Stimulated activated CD8-positive, alpha-beta memory T cell treated with anti-CD3 and anti-CD28 coated beads, Interleukin-4, amount 100 ng/mL, for 1 hour (primary cell): ENCODE measurements at places on chromosomes 4 and X.

DNA sequence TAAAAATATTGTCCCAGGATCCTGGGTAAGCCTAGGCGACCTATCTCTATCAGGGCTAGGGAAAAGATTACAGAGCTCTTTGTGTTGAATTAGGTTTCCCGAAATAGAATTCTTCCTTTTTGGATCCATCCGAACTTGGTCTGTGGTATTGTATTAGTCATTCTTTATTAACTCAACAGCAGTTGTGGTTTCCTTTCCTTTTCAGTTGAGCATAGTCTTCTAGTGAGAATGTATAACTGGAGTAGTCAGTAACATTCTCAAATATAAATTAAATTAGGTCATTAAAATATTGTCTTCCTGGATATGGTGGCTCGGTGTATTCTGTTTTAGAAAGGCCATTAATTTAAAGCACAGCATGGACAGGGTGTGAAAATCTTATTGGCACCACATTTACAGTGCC lies 520.4 kb downstream of the NLGN4X start:
- no peak for DNase-seq

DNA sequence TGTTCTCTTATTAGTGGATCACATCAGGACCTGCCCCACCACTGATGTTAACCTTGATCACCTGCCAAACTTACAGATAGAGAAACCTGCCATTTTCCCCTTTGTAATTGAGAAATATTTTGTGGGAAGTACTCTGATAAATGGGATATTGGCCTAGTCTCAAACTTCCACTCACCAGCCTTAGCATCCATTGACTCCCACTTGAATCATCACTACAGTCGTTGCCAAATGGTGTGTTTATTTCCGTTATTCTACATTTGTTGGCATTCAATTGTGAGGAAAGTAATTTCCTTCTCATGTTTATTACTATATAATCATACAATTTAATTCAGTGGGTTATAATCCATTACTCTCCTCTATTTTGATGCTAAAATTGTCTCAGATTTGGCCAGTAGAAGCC lies 156.4 kb upstream of the CXCL13 start:
- DNase-seq, result no peak

GRCh38 chr4:101279377-101279871 lies 67.9 kb downstream of the PPP3CA start:
- no peak for DNase-seq

GRCh38 chrX:49308604-49309269 lies 5.3 kb downstream of the GAGE10 start:
- DNase-seq, result no peak

DNA sequence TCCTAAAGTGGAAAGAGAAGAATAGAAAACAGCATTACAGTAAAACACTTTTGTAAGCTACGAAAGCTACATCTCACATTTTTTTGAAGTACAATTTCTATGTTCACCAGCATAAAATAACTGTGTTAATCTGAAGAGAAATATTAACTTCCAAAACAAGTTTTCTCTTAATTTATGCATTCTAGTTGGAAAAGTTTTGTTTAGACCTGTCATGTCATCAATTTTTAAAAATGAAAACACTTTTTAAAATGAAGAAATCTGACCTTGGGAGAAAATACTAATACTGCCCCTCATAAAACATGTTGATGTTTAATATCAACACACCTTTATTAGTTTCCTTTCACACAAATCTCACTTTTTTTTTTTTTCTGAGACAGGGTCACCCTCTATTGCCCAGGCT lies 45.2 kb downstream of the CCDC158 start:
- DNase-seq, result no peak

DNA sequence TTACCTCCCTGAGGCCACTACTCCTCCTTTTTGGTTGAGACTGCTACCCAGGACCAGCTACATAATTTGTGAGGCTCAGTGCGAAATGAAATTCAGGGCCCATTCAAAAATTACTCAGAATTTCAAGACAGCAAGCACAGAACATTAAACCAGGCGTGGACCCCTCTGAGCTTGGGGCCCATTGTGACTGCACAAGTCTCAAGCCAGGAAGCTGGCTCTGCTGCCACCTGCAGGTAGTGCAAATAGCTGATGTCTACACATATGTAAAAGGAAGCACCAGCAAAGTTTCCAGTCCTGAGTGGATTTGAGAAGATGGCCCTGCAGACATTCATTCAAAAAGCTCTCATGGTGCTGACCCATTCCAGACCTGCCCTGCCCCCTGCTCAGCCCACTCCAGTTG lies 213.4 kb upstream of the LNX1 start:
- DNase-seq, result no peak

DNA sequence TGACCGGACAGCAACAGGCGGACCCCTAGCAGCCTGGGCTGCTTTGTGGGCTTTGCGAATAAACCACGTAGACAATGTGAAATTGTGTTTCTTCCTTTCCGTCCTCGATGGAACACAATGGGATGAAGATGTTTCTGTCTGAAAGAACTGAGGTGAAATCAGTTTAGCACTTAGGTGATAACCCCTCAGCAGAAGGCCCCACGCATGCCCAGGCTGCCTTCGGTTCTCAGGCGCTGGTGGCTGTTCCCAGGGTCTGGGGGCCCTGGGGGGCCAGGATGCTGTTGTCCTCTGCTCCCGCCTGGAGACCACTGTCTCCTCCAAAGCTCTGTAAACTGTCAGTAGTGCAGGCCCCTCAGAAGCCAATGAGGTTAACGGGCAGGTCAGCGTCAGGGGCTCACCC lies 73.9 kb upstream of the HGFAC start:
- no peak for DNase-seq

DNA sequence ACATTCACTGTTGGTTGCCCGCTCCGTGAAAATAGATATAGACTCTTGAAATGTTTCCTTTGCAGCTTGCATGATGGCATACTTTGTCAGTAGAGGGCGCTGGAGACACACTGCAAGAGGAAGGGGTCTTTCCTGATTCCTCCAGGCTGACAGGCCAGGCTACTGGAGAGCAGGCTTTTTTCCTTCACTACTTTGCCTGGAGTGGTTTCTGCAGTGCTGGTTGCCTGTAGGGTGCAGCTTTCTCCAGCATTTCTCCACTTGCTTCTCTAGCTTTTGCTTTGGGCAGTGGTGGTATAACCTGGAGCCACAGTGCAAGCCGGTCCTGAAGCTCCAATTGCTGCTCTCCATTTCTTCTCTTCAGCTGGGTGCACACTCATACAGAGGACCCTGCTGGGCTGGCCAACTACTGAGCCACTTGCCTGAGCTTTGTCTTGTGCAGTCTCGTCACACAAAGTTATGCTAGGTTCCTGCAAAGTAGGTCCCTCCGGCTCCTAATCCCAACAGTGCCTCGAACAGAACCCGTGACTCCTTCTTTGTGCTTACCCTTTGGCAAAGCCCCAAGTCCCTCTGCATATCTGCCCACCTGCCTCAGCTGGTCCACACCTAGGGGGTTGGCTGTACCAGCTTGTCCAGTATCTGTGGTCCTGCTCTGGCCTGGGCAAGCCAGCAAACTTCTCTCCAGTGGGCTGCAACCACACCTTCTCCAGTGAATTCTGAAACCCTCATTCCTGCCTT lies 46.3 kb downstream of the RASSF6 start:
- DNase-seq, result no peak

GRCh38 chr4:10030972-10031667 lies 9.8 kb upstream of the SLC2A9 start:
- no peak for DNase-seq

DNA sequence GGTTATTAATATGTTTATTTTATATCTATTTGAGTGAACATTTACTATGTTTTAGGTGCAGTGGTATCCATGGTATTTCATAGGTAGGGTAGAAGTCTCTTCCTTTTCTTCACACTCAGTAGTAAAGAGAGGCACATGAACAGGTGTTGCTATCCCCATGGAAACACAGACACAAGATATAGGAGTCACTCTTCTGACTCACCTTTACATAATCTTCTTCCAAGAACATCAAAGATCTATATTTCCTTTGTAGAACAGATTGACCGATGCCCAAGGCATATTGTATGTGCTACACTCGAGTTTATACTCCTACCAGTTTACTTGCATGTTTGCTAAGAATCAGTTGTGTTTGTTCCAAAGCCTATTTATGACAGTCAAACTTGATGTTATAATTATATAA lies 1997.4 kb downstream of the C4orf33 start:
- no peak for DNase-seq

GRCh38 chrX:18377796-18378195 lies 23.3 kb upstream of the SCML2 start:
- no peak for DNase-seq

- DNase-seq, result no peak
Observed at GRCh38 chr4:48141048-48141447, 7.0 kb upstream of the TXK start.

DNA sequence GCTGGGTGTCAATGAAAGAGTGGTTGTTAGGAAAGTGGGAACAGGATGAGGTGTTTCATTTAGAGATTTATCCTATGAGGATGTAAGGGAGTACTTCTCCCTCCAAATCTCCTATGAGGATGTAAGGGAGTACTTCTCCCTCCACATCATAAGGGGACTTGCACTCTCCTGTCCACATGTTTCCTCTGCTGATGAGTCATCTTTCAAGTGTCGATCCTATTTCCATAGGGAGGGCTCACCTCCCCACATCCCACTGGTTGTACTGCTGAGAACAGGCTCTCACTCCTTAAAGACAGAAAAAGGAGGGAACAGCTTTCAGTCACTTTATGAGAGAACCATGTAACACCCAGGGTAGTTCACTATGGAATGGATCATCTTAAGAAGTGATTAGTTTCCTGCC lies 65.0 kb downstream of the INPP4B start:
- no peak for DNase-seq

GRCh38 chr4:18880871-18881270 lies 859.3 kb upstream of the LCORL start:
- no peak for DNase-seq

DNA sequence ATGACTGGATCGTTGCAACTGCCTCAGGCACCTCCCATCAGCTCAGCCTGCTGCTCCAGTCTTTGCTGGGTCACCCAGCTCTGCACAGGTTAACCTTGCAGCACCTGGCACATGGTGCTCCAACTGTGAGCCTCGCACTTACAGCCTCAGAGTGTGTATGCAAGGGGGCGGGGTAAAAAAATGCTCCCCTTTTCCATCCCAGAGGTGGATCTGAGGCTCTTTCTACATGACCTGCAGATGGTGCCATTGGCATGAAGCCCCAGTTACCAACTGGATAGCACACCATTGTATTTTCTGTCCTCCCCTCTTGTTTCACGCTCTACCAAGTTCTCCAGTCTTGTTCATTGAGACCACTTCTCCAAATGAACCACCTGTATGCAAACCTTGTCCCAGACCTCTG lies 46.2 kb upstream of the TRPC3 start:
- no peak for DNase-seq

- DNase-seq, result no peak
Observed at GRCh38 chr4:167555338-167556022, 321.2 kb upstream of the SPOCK3 start.
